ENCODE measurements at places on chromosomes 2 and 18.

GRCh38 chr2:144645083-144645778, 125.3 kb upstream of the ZEB2 start:
- no peak for DNase-seq

GRCh38 chr2:120943403-120944034, 207.9 kb downstream of the GLI2 start:
- no peak for DNase-seq

DNA sequence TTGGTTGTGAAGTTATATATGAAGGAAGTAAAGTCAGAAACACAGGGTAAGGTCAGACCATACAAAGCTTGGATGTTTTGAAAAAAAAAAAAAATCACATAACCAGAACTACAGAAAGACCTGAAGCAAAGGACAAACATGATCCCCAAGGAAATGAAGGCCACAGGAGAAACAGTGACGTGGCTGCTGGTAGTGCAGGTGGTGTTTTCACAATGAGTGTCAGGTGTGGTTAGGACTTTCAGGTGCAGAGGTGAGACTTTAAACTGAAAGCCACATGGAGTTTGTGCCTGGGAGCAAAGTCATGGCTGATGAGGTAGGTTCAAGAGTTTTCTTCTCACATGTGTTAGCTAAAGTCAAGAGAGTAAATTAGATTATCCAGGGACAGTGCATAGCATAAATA, 270.7 kb downstream of the PIEZO2 start:
- peak; percentile 46 for DNase-seq

GRCh38 chr2:33212151-33212550, 264.3 kb upstream of the RASGRP3 start:
- peak; percentile 41 for DNase-seq

GRCh38 chr2:29753671-29754444, 167.5 kb downstream of the ALK start:
- no peak for DNase-seq

- DNase-seq: no peak
Observed at GRCh38 chr2:64839844-64840243, 149.4 kb upstream of the SLC1A4 start.

- no peak for DNase-seq
Observed at GRCh38 chr2:10238991-10239485, 63.7 kb upstream of the HPCAL1 start.

GRCh38 chr2:126642031-126642430, 13.9 kb upstream of the GYPC start:
- no peak for DNase-seq

DNA sequence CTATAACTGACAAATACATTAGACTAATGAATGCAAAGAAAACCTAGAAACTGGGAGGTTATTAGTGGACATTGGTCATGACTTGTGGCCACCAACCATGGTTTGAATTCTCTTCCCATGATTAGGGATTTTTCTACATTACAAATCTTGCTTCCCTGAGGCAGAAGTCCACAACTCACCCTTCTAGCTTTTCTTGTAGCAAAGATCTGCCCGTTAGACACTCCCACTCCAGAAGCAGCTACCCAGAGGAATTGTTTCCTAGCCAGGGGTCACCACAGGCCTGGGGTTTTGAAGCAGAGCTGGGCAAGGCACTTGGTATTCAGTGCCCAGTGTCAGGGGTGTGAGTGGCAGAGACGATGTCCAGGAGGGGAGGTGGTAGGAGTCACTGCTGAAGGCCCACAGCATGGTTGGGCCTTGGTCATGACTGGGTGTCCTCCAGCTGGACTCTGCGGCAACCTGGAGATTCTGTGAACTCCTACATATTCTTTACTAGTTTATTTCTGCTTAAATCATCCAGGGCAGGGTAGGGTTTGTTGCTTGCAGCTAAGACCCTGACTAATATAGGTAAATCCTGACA, 54.9 kb downstream of the ACTR2 start:
- DNase-seq: no peak

GRCh38 chr2:110818767-110819481, 86.6 kb downstream of the ACOXL start:
- peak; percentile 18 for DNase-seq

DNA sequence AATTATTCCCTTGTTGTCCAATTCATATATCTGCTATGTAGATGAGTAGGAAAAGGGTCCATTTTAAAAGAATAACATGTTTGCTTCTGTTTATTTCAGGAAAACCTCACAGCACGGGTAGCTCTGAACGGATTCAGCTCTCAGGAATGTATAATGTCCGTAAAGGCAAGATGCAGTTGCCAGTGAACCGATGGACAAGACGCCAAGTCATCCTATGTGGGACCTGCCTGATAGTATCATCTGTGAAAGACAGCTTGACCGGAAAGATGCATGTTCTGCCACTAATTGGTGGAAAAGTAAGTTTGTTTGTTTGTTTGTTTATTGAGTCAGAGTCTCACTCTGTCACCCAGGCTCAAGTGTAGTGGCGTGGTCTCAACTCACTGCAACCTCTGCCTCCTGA, 114.6 kb downstream of the PHLPP1 start:
- DNase-seq: no peak

DNA sequence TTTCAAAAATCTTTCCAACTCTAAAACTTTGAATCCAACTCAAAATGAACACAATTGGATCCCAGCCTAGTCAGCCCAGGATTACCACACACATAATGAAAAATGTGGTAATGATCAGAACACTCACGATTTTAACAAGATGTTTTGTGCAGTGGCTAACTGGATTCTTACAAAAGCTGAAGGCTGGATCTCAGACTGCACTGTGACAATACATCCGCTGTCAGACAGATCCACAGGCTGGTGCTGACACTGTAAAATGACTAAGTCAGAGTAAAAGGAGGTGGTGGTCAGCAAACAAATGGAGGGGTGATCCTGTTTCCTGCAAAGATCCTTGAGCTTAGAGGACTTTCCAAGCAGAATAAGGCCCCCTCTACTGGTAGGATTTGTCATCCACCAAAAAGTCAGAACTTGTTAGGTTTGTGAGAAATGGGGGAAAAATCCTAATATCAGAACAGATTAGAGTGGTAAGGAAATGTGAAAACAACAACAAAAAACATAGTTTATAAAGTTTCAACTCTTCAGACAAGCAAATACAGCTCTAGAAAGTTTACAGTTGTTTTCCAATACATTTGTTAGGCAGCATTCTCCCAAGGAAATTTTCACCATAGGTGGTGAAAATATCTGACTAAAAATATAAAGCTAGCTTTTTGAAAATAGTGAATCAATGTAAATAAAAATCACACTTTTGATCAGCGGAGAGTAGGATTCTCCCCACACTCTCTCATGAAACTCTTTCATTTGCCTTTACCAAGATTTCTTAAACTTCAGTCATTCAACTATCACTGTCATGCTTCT, 211.9 kb downstream of the AGPS start:
- DNase-seq: peak; percentile 78

GRCh38 chr2:143758629-143759330, 629.6 kb downstream of the ARHGAP15 start:
- no peak for DNase-seq

GRCh38 chr2:8252997-8253694, 428.7 kb upstream of the ID2 start:
- peak; percentile 81 for DNase-seq

- DNase-seq: no peak
Observed at GRCh38 chr2:14749884-14750283, 117.4 kb downstream of the LRATD1 start.

DNA sequence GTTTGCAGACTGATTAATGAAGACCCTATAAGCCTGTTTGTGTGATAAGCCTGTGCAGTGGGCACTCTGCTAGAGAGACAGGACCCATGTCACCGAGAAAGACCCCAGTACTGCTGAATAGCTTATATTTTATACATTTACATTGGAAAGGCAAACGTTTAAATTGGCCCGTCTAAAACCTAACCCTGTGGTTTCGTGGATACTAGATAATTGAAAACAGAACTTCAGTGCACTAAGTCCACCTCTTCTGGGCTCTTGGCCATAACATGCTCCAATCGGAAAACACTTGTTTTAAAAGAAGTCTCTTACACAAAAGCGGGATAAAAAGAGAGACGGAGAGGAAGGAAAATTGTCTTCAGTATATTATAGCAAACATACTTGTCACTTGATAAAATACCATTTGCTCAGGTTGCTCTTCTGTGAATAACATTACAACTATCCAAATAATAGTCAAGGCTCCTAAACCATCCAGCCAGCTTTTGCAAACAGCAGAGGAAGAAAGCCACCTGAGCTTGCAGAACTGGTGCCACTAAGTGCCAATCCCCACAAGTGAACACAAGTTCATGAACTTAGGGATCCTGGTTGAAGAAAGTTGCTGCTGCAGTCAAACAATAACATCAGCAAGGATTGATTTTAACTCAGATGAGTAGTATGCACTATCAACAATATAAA, 218.4 kb upstream of the FN1 start:
- no peak for DNase-seq

DNA sequence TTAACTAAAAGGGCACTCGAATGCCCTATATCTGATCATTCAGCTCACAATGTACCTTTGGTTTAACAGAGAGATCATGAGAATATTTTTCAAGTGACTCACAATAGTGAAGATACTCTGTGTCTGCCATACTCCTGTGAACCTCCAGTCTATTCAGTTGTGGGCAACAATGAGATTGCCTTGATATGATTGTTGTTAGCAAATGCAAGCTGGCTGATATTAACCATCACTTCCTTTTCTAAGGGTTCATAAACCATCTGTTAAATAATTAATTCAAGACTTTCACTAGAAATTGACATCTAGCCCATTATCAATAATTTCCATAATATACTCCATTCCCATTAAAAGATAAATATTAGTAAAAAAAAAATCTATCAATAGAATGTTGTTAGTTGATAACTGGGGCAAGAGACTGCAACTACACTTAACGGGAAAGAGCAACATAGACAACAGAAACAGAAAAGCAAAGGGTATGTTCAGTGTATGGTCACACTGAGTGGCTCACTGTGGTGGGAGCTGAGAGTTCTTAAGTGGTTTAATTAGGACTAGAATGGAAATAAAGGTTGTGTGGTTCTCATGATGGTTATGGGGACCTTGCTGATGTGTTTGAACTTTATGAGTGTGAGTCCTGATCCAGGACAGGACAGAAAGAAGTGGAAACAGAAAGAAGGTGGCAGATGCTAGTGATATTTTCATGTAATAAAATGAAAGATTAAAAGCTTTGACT, 11.9 kb downstream of the IL18RAP start:
- DNase-seq: no peak

DNA sequence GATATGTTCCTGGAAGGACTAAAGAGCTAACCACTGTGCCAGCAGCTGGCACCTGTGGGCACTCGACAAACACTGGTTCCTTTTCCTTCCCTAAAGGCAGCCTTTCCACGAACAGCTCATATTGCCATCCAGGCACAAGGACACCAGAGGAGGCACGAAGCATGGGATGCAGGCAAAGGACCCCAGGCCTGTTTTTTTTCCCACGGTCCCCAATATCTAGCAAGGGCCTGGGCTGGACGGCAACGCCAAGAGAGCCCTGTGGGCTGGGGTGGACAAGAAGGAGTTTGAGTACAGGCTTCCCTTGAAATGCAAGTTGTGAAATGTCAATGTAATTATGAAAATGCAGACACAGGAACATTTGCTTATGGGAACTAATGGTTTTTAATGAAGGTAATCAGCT, 135.9 kb downstream of the CYP26B1 start:
- no peak for DNase-seq

DNA sequence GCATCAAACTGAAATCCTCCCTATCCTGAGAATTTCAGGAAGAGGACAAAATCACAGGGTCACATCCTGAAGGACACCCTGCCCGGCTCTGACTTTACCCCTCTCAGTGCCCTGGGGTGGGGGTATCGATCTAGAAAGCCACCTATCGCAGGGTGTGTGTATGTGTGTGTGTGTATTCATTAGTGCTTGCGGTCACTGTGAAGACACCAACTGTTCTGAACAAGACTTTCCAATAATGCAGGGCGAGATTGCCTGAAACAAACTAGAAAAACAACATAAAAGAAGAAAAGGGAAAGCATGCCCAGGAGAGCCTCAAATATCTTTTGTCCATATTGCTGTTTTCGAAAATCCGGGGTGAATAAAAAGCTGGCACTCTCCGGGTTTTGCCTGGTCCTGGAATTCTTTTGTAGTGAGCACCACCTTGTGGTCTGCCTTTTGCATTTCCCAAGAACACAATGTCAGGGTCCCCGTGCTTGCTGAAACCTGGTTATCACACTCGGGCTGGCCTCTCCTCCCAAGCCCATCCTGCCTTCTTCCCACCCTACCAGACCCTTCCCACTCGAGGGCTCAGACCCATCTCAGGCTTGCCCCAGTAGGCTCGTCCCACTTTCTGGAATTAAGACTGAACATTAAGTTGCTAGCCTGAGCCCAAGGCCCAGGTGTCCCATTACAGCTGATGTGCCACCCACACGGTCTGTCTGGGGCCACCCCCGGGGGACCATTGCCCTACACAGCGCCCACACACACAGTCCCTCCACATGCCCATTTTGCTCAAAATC, 25.0 kb upstream of the COPS8 start:
- DNase-seq: peak; percentile 88

GRCh38 chr2:69489793-69490192, 52.6 kb upstream of the NFU1 start:
- DNase-seq: no peak

- DNase-seq: no peak
Observed at GRCh38 chr2:101442042-101442666, 32.8 kb downstream of the RFX8 start.

DNA sequence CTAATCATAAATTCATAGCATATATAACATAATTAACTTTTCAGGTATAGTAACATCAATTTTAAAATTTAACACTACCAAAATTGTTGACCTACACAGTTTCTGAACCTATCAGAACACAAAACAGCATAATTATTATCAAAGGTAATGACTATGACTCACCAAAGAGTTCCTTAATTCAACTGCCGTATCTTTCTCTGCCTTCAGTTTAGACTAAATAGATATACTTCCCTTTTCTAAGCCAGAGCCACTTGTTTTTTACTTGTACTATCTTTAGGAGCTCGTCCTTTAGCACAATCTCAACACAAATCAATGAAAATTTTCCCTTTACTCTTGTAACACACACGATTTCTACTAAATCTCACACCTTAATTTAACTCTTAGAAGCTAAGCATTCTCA, 54.4 kb downstream of the CCDC88A start:
- DNase-seq: no peak
